NCI-H1694 (cell line): ENCODE measurements at places on chromosomes 2 and 18.

- no peak for DNase-seq
These were observed 140.0 kb upstream of the FHL2 start for GRCh38 chr2:105538840-105539239.

- no peak for DNase-seq
These were observed 156.8 kb downstream of the CELF4 start for GRCh38 chr18:37408676-37409265.

- no peak for DNase-seq
These were observed 58.3 kb upstream of the ID2 start for GRCh38 chr2:8623576-8623957.

- DNase-seq, result peak; percentile 89
These were observed 65.1 kb downstream of the TMEM182 start for GRCh38 chr2:102826904-102827303.

- DNase-seq, result no peak
These were observed 155.4 kb downstream of the THSD7B start for GRCh38 chr2:136920652-136921333.

GRCh38 chr18:57050310-57050949, 96.5 kb upstream of the BOD1L2 start:
- DNase-seq, result no peak

DNA sequence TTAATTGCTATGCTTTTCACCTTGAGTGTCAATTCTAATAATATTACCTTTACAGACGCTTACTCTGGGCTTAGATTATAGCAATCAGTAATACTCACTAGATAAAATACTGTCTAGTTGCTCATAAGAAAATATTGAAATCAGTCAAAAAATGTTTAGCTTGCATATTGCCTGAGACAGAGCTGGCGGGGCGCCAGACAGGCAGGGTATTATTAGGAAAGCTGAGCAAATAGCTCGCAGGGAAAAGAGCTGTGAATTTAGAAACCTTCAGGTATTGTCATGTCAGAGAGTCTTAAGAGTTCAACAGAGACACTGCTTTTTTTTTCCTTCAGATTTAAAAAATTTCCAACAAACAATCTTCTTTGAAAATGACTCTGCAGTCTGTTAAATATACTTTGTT, 118.4 kb downstream of the MEIS1 start:
- DNase-seq, result no peak

GRCh38 chr2:183079139-183079775, 710 bp downstream of the DUSP19 start:
- peak; percentile 42 for DNase-seq

DNA sequence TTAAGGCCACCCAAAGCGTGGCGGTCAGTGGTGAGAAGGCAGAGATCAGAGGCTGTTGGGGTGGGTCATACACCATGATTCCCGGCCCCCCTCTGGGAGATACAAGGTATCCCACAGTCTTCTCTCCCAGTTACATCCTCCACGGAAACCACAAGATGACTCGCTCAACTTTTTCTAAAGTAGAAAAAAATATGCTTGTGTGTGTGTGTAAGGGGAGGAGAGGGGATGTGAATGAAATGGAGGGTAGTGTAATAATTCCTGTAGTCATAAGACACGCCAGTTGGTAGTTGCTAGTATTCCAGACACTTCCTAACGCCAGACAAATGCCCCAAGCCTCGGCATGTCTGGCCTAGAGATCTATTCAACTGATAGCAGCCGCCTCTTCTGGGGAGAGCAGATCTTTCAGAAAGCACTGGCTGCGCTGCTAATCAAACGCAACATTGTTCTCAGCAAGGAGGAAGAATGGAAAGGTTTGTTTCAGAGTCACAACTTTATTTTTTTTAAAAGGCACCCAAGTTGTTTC, 143.5 kb downstream of the TGIF1 start:
- DNase-seq, result no peak

GRCh38 chr2:224560549-224560948, 24.6 kb downstream of the CUL3 start:
- DNase-seq, result no peak

GRCh38 chr2:67499989-67500388, 102.9 kb downstream of the ETAA1 start:
- no peak for DNase-seq

DNA sequence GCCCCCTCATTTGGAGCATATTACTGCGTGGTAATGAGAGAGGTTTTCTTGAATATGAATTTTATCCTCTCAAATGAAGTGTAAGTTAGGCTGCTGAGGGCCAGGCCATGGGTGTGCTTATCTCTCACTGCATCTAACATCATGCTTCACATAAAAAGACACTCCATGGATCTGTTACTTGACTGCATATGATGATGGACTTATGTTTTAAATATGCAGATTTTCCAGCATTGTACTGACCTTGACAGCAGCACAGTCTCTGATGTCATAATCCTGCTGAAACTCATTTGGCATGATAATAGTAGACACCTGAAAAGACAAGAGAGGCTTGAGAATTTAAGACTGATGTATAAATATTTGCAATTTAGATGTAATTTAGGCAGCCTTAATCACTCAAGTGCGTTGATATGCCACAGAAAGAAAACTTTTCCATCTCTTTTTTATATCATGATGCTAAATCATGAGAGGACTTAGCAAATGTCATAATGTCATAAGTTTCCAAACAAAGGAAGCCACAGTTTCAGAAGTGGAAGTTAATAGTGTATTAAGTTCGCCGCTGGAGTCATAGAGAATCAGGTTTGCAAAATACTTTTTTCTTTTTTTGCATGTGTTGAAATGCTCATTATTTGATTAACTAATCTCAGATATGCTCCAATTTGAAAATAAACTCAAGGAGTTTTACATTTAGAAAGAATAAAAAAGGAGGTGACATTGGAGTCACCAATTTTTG, 62.7 kb upstream of the CD302 start:
- DNase-seq, result no peak

GRCh38 chr2:211944572-211944971, 594.0 kb downstream of the ERBB4 start:
- no peak for DNase-seq

GRCh38 chr2:101396316-101396717, 9.0 kb upstream of the CREG2 start:
- no peak for DNase-seq

DNA sequence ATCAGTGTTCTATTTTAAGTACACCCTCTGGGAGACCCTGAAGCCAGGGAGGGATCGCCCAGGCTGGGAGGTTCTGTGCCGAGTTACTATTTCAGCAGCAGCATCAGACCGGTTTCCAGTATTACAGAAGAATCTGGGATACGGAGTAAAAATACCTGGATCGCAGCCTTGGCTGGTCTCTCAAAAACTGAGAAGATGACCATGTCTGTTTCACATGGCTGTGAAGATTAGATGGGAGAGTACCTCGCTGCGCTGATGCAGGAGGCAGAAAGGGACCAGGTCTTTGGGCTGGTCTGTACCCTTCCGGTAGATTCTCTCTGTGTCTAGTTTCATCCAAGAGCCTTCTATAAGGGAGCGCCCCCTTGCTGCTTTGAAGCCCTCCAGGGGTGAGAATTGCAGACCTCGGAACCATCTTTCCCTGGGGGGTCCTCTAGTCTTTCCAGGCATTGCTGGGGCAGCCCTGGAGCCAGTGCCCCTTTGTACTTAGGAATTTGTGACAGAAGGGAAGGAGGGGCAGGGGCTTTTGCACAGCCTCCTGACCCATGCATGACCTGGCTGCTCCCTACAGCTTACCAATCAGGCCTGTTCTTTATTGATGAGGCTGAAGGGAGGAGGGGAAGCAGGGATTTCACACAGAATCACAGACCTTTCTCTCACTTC, 56.3 kb upstream of the MAPRE3 start:
- DNase-seq, result no peak

DNA sequence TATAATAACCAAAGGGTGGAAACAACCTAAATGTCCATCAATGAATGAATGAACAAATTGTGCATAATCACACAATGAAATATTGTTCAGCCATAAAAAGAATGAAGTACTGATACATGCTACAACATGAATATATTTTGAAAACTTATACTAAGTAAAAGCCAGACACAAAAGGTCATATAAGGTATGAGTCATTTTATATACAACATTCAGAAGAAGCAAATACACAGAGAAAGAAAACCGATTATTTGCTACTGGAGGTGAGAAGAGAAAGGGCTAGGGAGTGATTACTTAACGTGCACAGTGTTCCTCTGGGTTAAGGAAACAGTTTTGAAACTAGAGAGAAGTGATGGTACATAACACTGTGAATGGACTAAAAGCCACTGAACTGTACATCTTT, 105.3 kb downstream of the GORASP2 start:
- DNase-seq, result no peak

- no peak for DNase-seq
These were observed 91.6 kb downstream of the NFATC1 start for GRCh38 chr18:79487183-79487800.

DNA sequence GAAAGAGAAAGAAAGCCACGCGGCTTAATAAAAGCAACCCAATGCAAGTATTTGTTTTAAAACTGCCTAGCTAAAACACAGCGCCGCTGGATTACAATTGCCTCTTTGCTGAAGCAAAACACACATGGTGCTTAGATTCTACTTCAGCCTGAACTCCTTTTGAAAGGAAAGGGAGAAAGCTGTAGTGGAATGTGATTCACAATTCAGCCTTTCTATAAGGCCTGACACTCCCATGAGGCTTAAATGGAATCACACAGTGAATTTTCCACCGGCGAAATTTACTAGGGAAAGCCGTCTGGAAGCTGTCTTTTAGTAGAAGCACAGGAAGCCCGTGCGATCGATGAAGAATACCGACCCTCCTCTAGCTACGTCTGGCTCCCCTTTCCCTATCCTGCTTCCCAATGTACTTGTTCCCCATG, 348.0 kb downstream of the DLGAP1 start:
- DNase-seq, result no peak

- DNase-seq, result no peak
These were observed 42.7 kb downstream of the SMAD4 start for GRCh38 chr18:51072586-51073313.

DNA sequence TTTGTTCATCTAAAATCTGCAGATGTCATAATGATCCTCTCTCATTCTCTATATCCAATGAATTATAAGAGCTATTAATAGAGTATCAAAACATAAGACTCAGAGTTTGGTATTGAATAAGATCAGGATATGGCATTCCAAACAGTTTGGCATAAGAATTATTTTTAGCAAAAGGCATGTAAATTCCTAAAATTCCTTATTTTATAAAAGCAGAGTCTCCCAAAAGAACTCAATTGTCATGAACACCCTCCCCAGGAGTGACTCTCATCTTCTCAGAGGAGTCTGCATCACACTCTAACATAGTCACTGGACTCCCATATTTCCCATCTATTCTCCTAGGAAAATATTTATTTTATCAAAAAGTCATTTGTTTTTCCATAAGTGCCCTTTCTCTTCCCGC, 1710.2 kb upstream of the SLC39A10 start:
- no peak for DNase-seq

- DNase-seq, result no peak
These were observed 77.2 kb downstream of the NEURL3 start for GRCh38 chr2:96427917-96428316.

GRCh38 chr18:54647176-54647575, 56.1 kb downstream of the DYNAP start:
- no peak for DNase-seq

- DNase-seq, result no peak
These were observed 72.8 kb upstream of the ODC1 start for GRCh38 chr2:10520926-10521325.

DNA sequence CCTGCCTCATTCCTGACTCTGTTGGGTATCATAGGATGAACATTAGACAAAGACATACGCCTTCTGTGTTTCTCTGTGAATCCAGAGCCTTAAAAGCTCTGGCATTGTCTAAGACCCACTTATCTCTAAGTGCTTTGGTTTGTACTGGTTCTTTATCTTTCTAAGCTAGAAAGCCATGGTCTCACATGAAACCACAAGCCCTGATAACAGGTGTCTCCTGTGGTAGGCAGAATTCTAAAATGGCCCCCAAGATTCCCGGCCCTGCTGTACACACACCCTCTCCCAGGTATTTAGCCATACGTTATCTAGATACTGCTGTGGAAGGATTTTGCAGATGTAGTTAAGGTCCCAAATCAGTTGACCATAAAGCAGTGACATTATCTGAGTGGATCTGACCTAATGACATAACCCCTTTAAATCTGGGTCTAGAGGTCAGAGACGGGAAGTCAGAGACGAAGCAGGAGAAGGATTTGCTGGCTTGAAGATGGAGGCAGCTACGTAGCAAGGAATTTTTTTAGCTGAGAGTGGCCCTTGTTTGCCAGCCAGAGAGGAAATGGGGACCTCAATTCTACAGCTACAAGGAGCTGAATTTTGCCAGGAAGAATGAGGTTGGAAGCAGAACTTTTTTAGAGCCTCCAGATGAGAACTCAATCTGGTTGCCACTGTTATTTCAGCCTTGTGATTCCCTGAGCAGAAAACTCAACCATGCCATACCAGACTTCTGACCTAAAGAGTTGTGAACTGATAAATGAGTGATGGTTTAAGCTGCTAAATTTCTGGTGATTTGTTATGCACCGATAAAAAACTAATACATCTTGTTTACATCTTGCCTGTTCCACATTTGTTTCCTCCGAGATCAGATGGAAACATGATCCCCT, 186.7 kb downstream of the CAMKMT start:
- no peak for DNase-seq

GRCh38 chr2:236743039-236743920, 173.7 kb downstream of the ACKR3 start:
- DNase-seq, result no peak

GRCh38 chr18:3448838-3449511, 997 bp upstream of the TGIF1 start:
- peak; percentile 17 for DNase-seq

- DNase-seq, result no peak
These were observed 75.2 kb downstream of the SOWAHC start for GRCh38 chr2:109689182-109689930.

DNA sequence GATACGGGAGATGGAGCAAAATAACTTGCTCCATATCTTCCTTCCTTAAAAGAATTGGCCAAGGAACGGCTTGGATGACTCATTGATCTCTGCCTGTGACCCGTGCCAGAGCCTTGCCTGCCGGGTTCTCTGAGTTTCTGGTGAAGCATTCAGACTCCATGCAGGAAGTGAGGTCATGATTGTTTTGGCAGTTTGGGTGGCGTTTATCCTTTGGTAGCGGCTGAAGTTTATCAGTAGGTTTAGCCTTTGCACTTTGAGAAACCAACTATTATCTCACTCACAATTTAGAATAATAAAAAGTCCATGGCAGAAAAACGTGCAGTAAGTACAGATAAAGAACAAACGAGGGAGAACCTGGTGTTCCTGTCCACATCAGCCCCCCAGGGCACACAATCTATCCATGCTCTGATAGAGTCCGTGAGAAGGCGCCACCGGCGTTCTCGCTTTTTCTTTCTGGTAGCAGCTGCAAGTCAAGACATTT, 15.0 kb upstream of the CTAGE1 start:
- DNase-seq, result no peak
